Astrocyte (in vitro differentiated cells and primary cell): ENCODE measurements at places on chromosomes 13 and 19.

- DNase-seq, result peak; percentile 59
Observed at GRCh38 chr13:99436686-99437416, 64.4 kb upstream of the TM9SF2 start.

DNA sequence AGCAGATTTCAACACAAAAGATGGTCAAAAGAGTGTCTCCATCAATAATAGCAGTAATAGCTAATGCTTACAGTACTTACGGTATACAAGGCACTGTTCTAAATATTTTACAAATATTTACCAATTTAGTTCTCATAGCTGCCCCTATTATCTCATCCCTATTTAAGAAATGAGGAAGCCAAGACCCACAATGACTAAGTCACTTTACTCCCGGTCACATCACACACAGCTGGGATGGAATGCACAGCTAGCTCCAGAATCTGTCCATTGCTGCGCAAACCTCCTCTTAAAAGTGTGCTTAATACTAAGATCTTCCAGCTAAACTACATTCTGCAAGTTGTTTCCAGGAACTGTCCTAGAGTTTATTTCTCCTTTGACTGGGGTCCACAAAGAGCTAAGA lies 63.4 kb downstream of the RAP2A start:
- no peak for DNase-seq

- no peak for DNase-seq
Observed at GRCh38 chr19:17617807-17618192, 62.4 kb downstream of the COLGALT1 start.

DNA sequence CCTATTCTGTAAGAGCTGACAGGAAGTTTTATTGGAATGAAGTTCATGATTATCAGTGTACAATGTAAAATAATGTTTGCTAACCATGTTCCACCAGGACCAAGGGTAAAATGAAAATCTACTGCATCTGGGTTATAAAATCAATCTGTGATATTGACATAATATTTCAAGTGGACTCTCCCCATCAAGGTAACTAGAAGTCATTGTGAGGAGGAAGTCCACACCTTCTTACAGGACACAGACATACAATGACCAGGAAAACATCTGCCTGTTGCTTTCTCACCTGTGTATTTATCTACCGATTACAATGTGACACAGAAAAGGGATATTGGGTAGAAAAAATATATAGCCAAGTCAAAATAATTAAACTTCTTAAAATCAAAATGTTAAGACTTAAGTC lies 140.7 kb upstream of the RFC3 start:
- no peak for DNase-seq

DNA sequence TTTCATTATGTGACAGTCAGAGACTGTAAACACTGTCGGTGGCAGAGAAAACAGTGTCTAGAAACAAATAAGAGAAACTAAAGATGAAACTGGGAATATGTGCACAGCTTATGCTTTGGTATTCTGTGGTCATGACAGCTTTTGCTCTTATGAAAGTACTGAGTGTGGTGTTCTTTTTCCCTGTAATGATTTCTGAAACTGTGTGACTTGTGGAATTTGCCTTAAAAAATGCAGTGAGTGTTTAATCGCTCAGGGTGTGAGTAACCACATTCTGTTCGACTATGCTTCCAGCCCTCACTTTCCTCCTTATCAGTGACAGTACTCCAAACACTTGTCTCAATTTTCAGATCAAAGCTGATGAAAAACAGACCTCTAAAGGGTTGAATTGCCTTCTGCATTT lies 66.9 kb upstream of the DIAPH3 start:
- peak; percentile 80 for DNase-seq
